ENCODE measurements at places on chromosomes 1 and 21.

- DNase-seq = no peak
These were observed 11.9 kb upstream of the CLDN8 start for GRCh38 chr21:30227633-30228404.

DNA sequence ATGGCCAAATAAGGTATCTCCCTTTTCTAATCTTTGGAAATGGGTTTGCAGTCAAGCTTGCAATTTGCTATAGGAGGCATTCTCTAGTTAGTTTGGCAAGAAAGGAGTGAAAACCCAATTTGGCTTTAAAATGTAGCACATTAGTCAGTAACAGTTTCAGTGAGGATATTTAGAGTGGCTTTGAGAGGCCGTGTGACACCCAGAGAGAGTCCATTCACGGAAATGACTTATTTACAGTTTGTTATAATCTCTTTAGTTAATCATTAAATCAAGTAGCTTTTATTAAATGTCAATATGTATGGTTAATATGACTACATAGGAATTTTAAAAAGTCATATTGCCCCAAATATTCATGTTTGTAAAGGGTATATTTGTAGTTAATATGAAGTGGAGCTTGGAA is 9.6 kb downstream of the ZBTB18 start:
- no peak for DNase-seq

GRCh38 chr21:16419188-16419921 is 689.6 kb downstream of the USP25 start:
- no peak for DNase-seq

DNA sequence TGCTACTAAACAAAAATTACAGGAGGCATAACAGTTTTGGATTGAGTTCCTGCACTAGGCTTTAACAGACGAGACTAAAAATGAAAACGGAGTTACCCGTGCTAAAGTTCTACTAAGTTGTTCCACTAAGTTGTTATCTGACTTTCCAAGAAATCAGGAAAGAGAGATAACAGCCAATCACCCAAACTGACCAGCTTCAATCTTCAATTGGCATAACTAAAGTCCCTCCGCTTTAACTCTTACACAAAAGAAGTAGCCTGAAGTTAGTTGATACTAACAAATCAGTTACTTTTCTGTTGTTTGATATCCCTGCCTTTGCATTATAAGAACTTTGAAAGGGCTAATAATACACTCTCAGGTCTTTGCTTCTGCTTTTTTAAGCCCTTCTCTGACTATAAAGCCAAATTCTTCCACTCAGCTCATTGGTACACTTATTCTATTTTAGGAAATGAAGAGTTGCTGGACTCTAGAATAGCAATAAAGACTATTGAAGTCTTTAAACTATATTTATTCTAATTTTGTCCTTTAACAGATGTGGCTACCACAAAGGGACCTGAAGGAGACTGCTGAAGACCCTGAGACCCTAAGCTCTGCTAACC is 61.3 kb downstream of the TESK2 start:
- DNase-seq = no peak

DNA sequence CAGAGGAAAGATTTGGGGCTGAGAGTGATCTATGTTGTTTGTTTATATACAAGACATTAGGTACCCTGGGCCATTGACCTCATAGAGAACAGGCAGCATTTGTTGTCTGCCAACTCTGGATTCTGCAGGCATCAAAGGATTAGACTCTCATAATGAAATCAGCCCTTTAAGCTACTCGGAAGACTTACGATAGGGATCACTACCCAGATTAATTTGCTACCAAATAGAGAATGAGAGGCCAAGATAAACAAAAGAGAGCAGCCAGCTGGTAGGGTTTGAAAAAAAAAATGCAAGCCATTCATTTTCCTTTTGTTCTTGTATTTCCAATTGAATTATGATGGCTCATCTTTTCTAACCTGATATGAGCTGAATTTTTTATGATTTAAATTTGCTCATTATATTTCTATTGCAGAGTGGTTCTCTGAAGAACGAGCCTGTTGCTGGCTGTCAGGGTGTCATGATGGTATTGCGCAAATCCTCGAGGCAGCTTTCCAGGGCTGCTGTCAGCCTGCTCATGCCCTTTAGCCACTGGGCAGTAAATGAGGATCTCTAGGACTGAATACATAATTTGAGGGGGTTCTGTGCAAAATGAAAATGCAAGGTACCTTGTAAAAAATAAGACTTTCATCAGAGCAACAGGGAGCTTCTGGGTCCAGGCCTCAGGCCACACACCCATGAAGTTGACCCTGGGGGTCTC is 116.4 kb upstream of the KCNJ15 start:
- no peak for DNase-seq

GRCh38 chr1:111814305-111814628 is 58.6 kb downstream of the DDX20 start:
- no peak for DNase-seq

- DNase-seq = no peak
These were observed 33.0 kb downstream of the TNNT2 start for GRCh38 chr1:201344206-201345080.

GRCh38 chr1:41318135-41318534 is 43.1 kb upstream of the FOXO6 start:
- no peak for DNase-seq

- DNase-seq = no peak
These were observed 180.6 kb downstream of the PLA2G4A start for GRCh38 chr1:187009320-187009719.

GRCh38 chr1:81069856-81070255 is 730.9 kb upstream of the ADGRL2 start:
- DNase-seq = no peak

- DNase-seq = no peak
These were observed 44.7 kb upstream of the SLC19A2 start for GRCh38 chr1:169530448-169530847.

- DNase-seq = no peak
These were observed 43.3 kb downstream of the GPR137B start for GRCh38 chr1:236185687-236186086.

DNA sequence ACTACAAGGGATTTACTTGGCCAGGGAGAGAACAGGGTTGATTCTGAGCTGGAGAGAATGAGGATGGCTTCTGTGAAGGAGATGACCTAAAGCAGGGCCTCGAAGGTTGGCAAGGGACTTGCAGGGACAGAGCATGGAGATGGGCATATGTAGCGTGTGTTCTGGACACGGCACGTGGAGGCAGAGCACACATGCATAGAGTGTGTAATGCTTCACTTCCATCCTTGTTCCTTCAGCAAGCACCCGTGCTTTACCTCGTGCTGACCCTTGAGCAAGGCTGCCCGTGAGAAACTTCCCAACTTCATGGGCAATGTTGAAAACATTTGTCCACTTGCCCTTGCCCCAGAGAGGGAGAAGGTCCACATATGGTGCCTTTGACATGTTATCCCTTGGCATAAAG is 33.1 kb downstream of the NFIA start:
- DNase-seq = no peak

GRCh38 chr21:16388291-16388690 is 658.5 kb downstream of the USP25 start:
- no peak for DNase-seq

DNA sequence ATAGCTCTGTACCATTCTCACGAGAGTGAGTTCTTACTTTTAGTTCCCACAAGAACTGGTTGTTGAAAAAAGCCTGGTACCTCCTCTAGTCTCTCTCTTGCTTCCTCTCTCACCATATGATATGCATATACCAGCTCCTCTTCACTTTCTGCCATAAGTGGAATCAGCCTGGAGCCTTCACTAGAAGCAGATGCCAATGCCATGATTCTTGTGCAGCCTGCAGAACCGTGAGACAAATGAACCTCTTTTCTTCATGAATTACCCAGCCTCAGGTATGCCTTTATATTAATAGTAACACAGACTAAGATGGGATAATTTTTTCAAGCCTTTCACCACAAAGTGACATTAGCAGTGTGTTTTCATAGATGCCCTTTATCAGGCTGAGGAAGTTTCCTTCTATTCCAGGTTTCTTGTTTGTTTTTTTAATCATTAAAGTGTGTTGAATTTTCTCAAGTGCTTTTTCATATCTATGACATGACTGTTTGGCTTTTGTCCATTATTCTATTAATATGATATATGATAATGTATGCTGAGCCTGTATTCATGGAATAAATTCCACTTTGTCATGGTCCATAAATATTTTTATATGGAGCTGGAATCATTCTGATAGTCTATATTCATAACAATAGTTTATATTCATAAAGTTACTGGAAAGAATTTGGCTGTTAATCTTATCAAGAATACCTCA is 40.7 kb upstream of the C1orf185 start:
- no peak for DNase-seq

- DNase-seq = no peak
These were observed 11.2 kb upstream of the GSTM4 start for GRCh38 chr1:109644670-109645069.

All from stimulated activated CD8-positive, alpha-beta memory T cell treated with anti-CD3 and anti-CD28 coated beads, Interleukin-4, amount 100 ng/mL, for 4 hours (primary cell).